H54 (cell line): ENCODE measurements at places on chromosomes 13 and 19.
A peak's percentile ranks its signal among the peaks of the same experiment; 100 is the strongest.

GRCh38 chr13:106617561-106617960 lies 49.6 kb upstream of the ARGLU1 start:
- peak; percentile 37 for DNase-seq

DNA sequence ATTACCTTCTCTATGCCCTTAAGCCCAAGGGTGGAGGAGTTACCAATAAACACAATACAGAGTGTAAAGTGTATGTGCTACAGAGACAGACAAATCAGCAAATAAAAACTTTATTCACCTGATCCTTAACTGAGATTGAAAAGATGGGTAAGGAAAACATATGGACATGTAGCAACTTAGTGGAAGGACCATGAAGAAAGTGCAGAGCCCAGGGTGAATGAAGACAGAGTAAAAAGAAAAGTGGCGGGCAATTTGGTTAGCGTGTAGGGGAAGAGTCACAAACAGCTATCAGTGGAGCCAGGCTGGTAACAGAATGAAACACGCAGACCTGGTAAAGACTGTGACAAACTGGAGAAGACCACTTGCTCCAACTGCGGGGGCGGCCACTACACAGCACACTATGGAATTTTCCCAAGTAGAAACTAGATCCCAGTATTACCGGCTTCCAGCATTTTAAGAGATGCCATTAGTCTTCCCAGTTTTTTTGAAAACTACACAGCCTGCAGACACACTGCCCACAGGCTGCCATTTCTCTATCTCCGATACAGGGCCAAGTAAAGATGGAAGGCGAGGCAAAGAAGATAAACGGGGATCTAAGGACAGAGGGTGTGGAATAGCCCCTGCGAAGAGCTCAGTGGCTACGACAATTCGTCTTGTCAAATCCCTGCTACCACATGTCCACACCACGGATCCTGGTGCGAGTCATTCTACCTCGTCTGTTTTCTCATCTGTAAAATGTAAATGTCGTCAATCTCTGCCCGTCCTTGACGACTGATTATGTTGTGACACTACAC lies 1.2 kb downstream of the UQCRFS1 start:
- no peak for DNase-seq

DNA sequence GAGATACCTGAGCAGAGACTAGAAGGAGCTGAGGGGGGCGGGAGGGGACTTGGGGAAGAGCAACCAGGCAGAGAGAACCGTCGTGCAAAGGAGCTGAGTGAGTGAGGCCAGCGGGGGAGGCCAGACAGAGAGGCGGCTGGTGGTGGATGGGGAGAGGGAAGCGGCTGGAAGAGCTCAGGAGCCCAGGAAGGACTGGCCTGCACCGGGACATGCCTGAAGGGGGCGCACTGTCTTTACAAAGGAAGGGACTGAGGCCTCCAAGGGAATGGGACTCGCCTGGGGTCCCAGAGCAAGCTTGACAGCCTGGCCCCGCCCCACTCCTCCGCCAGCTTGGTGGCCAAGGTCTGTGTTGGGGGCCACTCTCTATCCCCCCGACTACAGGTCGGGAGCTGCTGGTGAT lies 14.9 kb downstream of the ONECUT3 start:
- no peak for DNase-seq

DNA sequence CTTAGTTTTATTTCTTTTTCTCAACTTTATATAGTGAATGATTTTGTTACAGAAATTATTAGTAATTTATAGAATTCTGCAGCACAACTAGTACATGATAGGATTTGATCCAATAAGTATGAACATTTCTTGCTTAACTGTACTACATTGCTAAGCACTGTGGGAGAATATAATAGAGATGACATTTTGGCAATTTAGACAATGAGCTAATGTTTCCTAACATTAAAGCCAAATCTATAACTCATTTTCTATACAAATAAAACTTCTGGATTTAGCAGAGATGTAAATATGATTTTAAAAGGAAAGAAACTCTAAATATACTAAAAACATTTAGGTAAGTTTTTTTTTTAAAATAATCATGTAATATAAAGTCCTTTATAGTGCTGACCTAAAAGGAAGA lies 87.3 kb downstream of the FNDC3A start:
- DNase-seq = no peak

DNA sequence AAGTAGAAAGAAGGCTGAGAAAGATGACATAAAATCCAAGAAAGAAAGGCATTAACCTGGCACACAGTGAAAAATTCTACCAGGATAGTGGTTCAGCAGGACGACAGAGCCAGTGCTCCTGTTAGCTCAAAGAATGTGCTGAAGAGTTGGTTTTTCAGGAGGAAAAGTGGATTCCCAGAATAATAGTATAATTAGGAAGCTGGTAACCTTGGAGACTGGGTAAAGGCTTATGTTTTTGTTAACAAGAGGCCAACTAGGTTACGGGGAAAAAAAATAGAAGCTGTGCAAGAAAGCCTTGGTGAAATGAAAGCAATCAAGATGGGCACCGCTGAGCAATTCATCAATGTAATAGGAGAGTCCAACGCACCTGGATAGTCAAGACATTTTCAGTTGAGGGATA lies 54.7 kb downstream of the SLC15A1 start:
- no peak for DNase-seq

DNA sequence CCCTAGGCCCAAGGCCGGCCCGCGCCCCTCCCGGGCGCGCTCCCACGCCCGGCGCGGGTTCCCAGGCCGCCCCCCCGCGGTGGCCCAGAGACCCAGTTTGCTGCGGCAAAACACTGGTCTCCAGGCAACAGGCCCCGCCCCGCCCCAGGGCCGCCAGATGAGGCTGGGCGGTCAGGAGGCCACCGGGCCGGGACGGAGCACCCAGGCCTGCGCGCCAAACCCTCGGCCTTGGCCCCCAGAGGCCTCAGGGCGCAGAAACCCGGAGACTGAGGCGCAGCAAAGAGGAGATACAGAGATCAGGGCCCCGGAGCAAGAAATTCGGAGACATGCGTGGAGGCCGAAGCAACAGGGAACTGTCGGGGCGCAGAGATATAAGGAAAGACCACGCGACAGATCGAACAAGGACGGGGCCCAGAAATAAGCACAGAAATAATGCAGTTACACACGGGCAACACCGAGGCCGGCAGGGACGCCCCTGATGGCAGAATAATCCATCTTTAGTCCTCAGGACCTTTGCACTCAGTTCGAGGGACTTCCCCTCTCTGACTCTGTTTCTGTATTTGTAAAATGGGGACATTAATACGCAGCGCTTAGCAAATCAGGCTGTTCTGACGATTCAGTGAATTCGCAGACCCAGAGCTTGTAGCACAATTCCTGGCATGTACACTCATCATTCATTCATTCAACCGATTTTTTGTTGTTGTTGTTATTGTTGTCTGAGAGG lies 20.8 kb upstream of the ERCC1 start:
- DNase-seq = no peak

GRCh38 chr13:63671296-63671695 lies 2255.6 kb upstream of the PCDH20 start:
- DNase-seq = no peak

DNA sequence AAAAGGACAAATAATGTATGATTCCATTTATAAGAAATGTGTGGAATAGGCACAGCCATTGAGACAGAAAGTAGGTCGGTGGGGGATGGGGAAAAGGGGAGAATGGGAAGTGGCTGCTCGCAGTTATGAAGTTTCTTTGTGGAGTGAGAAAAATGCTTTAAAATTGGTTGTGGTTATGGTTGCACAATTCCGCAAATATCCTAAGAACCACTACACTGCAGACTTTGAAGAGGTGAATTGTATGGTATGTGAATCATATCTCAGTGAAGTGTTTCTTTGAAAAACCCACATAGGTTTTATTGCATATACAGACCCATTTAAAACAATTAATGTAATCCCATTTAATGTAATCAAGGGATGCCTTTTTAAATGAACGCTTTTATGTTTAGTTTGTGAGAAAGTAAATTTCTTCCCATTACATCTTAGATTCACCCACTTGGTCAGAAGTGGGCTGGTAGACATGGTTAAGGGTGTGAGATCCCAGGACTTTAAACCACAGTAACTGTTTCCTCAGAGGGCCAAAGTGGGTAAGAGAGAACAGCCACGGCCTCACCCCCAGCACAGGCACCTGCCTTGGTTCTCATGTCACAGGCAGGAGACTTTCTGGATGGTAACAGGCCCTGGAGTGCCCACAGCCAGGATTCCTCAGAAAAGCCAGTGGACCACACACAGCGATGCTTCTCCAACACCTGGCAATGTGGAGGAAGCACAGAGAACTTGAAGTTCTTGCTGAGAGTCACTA lies 119.3 kb upstream of the GJB6 start:
- DNase-seq = no peak

DNA sequence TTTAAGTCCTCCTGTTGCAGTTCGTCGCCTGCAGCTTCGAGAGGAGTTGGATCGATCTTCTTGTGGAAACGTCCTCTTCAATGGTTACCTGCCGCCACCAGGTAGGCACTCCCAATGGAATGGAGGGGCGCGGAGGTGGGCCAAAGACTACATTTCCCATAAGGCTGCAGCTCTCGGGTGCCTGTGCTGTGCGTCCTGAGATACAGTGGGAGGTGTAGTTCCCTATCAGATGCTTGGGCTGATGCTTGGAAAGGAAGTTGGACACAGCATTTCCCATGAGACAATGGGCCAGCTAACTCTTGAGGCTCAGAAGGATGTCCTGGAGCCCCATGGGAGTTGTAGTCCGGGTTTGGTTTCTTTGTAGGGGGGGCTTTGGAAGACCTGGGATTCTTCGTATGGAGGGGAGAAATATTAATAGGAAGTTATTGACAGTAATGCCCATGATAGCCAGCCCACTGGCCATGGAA lies 1.8 kb downstream of the SHKBP1 start:
- no peak for DNase-seq
